ENCODE measurements at places on chromosomes 7 and 10.

GRCh38 chr10:34758447-34758996 lies 56.6 kb downstream of the PARD3 start:
- no peak for DNase-seq

GRCh38 chr10:86411852-86412560 lies 45.4 kb upstream of the GRID1 start:
- DNase-seq: no peak

DNA sequence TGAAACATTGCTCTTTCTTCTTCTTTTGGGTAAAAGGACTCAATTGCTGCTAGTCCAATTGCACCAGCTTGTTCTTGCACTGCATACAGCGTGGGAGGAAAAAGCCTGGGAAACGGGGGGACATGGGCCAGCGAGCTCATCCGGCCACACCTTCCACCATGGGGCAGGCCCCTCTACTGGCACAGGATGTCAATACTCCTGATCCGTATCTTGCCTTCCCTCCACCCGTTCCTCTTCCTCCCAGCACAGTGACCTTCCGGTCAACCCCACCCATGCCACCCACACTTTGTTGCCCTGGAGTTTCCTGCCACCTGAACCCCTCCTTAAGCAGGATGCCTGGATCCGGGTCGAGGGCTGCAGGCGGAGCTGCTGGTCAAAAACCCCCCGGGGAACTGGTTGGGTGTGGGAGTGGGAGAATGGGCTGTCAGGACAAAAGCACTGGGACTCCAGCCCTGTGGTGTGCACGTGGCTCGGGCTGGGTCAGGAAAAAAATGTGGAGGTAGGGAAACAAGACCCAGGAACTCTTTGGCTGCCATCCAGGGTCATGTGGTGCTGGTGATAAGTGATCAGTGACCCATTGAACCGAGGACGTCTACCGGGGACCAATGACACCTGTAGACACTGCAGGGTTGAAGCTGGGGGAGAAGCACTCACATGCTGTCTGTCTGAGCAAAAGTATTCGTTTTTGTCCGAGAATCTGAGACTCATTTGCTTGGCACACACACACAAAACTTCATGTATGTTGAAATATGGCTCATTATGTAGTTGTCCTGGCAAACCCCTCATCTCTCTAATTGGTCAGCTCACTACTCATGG lies 8.1 kb downstream of the IL2RA start:
- no peak for DNase-seq

GRCh38 chr10:86075512-86075911 lies 291.1 kb downstream of the GRID1 start:
- no peak for DNase-seq

DNA sequence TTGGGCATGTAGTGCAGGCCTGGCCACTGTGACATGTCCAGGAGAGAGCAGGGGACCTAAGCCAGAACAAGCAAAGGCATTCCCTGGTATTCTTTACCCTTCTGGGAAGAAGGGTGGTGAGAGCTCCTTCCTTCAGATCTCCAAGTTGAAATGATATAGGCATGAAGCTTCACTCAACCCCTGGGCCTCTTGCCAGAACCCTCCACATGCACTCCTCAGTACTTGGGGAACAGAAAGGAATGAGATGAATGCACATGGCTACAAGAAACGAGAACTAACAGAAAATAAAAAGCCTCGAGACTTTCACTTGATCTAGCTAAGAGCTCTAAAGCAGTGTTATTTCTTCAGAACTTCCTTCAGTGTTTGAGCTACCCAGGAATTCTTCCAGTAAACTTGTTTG lies 262.2 kb downstream of the ETV1 start:
- DNase-seq: no peak

DNA sequence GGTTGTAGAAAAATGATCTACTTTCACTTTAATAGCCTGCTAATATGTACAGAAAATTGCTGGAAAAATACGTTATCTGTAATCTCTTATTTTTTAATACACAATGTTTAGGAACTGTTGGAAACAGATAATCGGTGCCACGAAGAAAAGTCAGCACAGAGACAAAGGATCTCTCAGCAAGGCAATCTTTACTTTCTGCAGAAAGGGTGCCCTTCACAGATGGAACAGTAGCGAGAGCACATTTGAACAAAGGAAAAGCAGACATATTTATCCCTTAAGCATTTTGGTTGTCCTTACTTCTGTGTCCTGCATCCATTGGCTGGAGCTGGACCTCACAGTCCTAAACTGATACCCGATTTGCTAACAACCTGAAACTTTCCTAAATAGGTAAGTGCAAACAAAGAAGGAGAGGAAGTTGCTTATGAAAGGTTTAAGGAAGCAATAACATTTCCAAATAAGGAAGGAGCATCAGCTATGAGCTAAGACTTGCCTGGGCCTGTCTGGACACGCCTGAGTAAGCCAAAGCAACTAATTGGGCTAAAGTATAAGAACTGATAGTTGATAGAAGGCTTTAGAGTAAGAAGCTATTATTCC lies 640.0 kb downstream of the SH2D4B start:
- DNase-seq: no peak

GRCh38 chr7:155462163-155462735 lies 4.3 kb downstream of the EN2 start:
- DNase-seq: no peak

DNA sequence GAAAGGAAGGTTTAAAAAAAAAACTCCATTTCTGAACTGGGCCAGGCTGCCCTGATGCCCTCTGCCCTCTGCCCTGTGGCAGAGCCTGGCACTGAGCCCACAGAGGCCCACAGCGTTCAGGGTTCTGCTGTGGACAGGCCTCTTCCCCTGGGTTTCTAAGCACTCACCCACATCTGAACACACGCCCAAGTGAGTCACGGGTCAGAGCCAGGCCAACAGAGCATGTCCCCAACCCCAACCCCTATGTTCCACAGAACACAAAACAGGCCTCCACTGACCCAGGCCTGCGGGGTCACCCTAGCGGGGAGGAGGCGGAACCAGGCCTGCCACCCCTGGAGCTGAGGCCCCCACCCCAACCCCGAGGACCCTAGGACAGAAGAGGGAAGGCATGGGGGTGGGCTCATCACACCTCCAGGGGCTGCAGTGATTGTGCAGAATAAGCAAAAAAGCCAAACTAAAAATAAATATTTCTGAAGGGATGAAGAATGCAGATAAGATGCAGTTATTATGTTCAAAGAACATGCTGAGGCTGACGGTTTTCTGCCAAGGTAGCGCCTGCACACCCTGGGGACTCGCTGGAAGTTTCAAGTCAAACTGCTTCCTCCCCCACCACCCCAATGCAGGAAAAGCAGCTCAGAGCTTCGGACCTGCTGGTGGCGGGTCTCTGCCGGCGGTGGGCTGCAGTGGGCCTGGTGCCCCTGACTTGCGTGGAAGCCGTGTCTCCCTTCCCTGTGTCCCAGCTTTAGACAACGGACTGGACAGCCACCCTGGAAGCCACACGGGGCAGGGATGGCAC lies 5.4 kb downstream of the WDR86 start:
- DNase-seq: peak; percentile 52

- no peak for DNase-seq
Observed at GRCh38 chr10:120251821-120252442, 205.1 kb upstream of the PLPP4 start.

DNA sequence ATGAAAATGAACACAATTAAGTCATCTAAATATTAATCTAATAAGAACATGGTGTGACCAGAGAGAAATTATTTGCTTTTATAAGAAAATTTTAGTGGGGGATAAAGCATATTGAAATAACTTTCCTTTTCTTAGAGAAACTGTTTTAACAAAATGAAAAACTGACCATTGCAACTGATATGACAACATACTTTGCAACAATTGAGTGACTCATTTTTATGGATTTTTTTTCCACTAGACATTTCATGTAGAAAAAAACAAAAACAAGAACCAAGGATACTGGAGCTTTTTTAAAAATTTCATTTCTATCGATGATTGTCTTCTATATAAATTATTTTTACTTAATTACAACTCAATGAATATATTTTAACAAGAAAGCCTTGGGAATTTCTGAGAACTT lies 90.0 kb downstream of the C1GALT1 start:
- no peak for DNase-seq

DNA sequence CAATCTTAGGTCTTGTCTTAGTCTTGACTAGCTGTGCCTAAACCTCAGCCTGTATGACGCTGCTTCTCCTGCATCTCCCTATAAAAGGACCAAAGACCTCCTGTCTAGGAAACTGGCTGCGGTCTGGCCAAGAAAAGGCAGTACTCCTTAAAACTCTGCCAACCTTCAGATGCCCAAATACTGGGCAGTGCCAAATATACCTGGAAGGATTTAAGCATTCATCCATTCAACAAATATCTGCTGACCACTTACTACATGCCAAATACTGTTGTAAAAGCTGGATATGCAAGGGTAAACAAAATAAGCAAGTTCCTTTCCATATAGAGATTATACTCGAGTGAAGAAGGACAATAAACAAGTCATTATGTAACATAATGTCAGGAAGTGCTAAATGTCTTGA lies 135.8 kb downstream of the HBP1 start:
- no peak for DNase-seq

DNA sequence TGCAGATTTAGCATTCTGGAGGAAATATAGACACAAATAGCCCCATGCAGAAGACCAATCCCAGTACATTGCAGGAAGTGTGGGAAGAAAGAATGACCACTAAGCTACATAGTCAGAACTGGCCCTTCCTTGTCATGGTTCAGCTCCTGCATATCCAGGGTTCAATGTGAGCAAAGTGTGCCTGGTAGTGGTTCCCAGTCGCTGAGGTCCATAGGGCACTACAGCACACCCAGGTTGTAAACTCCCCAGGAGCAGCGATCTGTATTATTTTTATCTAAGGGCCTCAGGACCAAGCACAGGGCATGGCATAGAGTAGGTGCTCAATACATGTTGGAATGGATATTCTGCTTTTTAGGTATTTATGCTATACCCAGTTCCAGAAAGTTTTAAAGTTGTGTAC lies 114.4 kb downstream of the RTKN2 start:
- DNase-seq: no peak

DNA sequence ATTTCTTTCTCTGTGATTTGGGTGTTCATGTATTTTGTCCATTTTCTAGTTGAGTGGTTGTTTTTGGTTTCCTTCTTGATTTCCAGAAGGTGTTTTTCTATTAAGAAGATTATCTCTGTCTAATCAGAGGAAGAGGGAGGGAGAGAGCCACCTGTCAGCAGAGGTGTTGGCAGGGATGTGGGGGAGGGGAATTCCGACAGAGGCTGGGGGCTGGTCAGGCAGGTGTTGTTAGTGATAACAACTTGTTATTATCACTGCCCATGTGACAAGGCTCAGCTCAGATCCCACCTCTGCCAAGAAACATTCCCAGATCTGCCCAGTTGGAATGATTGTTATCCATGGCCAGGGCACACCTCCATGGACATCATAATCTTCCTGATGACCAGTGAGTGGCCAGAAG lies 293.4 kb downstream of the GFRA1 start:
- DNase-seq: no peak

- no peak for DNase-seq
Observed at GRCh38 chr10:67296926-67297325, 371.1 kb downstream of the LRRTM3 start.

GRCh38 chr7:5425507-5426225 lies 2.0 kb upstream of the TNRC18 start:
- no peak for DNase-seq

- DNase-seq: no peak
Observed at GRCh38 chr7:155533827-155534690, 12.3 kb downstream of the CNPY1 start.

- DNase-seq: no peak
Observed at GRCh38 chr10:308572-309085, 173.4 kb downstream of the ZMYND11 start.

- DNase-seq: no peak
Observed at GRCh38 chr10:31730776-31731175, 197.9 kb downstream of the ARHGAP12 start.

GRCh38 chr7:34747867-34748727 lies 90.1 kb downstream of the NPSR1 start:
- DNase-seq: no peak

- no peak for DNase-seq
Observed at GRCh38 chr7:118054529-118054928, 129.4 kb upstream of the LSM8 start.

- DNase-seq: no peak
Observed at GRCh38 chr10:48821692-48822091, 117.9 kb downstream of the LRRC18 start.

GRCh38 chr7:119010635-119011034 lies 786.1 kb downstream of the ANKRD7 start:
- no peak for DNase-seq

DNA sequence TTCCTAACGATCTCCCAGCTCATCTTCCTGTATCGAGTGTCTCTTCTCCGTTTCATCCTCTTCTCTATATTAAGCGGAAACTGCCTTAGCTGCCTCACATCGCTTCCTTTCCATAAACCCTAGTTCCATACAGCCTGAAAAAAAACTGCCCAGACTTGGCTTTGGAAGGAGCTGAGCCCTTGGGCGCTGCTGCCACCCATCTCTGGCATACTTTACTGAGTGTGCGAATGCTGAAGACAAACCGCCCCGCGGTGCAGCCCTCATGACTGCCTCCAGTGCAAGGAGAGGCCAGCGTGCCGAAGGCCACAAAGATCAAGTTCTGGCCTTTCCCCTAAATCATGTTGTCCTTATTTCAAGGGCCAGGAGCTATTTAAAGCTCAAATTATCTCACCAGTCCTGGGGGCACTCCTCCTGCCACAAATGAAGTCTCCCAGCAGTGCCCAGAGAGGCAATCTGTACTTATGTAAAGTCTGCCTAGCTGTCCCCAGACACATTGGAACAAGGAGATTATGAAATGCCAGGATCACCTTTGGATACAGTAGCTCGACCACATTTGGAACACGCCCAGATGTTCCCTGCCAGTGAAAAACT lies 25.2 kb downstream of the YWHAG start:
- no peak for DNase-seq

DNA sequence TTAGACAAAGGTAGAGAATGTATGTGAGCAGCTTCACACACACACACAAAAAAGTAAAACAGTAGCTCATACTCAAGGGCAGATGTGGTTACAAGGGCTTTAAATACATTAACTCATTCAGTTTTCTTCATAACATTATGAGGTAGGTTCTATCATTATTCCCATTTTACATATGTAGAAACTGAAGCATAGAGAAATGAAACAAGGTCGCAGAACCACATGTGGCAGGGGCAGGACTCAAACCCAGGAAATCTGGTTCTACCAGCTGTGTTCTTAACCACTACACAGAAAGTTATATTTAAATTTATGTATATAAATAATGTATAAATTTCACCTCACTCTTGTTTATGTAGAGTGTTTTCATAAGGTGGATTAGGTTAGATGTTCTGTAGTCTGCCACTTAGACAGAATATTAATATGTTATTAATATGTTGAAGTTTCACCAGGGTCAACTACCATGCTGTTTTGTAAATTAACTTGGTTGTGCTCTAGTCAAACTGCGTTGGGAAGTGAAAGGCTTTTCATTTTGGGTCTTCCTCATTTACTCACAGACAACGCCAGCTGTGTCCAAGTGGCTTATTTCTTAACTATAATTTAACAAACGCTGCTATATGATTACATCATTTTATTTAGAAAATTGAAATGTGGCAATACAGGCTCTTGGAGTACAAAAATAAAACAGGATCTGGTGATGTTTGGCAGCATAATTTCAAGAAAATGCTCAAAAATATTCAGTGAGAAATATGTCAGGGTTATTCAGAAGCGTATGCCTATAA lies 138.4 kb downstream of the MDFIC start:
- no peak for DNase-seq

Measured in CD4-positive, alpha-beta T cell treated with Interferon gamma for 1 hour (primary cell).